Activated B cell treated with CpG ODN at 0.5 μM for 24 hours (primary cell): ENCODE measurements at places on chromosomes 13 and 19. TPM values are rescaled to one million over a fixed set of nuclear protein-coding genes. Genes with fewer than 3 reads are reported as not detected.

DNA sequence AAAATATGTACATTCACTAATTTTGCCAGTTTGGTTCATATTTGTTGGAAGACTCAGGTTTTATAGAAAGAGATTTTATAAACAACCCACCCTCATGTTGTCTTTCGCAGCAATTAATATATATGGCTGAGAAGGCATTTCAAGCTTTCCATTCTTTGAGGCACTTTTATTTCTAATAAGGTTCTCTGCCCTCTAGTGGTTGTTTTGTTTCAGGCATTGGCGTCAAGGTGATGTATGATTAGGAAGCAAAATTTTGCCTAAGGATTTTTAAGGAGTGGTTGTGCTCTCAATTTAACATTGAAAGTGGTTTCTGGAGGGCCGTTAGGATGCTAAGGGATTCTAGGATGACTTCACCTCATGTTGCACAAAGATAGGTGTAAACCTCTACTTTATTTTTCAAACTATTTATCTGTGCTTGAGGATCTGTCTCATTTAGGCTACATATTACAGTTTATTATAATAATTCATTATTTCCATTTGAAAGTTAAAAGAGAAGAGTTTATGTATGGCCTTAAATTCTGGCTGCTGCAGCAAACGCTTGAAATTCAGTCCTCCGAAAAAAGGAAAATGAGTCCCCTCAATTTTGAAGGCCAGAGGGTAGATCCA, 35.9 kb downstream of the OXGR1 start:
- DNase-seq, result no peak

DNA sequence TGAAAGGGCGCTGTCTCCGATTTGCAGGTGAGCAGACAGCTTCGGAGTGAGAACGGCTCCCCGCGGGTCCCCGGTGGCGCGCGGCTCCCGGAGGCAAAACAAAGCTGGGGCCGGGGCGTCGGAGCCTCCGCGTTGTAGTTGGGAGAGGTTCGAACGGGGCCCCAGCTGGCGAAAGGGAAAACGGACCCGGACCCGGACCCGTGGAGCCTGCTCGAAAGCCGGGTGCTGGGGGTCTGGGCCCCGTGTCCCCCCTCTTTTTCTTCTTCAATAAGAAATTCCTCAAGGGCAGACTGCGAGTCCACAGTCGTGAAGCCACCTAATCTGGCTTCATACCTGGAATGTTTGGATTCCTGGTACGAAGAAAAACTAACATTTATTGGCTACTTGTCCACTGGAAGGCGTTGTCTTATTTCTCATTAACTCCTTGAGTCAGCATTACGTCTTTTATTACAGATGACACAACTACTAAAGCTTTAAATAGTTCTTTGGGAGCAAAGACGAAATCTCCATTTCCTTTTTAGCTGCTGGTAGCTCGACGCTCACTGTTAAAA, 632 bp upstream of the MTIF3 start:
- DNase-seq, result peak; percentile 45

DNA sequence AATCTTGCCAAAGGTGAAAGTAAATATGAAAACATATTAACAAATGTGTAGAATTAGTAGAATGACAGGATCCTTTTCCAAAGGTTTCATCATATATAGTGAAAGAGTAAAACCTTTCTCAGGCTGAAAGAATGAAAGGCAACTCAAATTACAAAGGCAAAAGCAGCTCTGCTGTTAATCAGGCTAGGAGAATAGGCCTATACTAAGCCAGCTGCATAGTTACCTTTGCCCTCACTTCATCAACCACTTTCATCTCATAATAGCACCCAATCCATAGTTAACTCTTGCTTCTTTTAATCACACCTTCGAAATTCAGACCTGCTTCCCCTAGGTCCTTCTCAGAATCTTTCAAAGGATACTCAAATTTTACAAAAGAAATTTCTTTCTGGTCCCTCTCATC, 1167.6 kb upstream of the ATXN8OS start:
- no peak for DNase-seq

DNA sequence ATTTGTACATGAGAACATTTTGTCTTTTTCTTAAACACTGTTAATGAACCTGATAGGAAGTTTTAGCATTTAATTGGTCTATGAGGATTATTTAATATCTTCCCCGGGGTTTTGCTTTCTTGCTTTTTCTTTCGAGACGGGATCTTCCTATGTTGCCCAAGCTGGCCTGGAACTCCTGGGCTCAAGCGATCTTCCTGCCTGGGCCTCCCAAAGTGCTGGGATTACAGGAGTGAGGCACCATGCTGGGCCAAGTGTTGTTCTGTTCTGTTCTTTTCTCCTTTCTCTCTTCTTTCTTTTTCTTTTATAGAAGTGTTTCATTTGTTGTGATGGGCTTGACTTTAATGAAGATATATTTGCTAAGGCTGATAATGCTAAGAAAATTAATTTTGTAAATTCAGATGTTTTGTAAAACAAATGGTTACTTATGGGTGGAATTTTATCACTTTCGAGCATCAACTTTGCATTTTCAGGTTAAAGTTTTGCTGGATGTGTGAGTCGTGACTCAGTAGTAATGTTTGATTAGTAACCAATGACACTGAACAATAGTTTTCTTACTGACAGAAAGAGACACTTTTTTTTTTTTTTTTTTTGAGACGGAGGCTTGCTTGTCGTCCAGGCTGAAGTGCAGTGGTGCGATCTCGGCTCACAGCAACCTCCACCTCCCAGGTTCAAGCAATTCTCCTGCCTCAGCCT, 2.2 kb downstream of the PAN3 start:
- no peak for DNase-seq

GRCh38 chr13:89212186-89212585, 1541.0 kb downstream of the SLITRK5 start:
- DNase-seq, result no peak

The MIR17HG gene
- 23.5 and 27.0 TPM in 2 replicates for total RNA-seq

The CEACAM3 gene
- total RNA-seq, result not detected in 2 replicates

The ATP4B gene
- not detected in 2 replicates for total RNA-seq
